ENCODE measurements at places on chromosomes 2 and 18.

- no peak for DNase-seq
Observed at GRCh38 chr2:19872302-19872701, 29.5 kb downstream of the TTC32 start.

DNA sequence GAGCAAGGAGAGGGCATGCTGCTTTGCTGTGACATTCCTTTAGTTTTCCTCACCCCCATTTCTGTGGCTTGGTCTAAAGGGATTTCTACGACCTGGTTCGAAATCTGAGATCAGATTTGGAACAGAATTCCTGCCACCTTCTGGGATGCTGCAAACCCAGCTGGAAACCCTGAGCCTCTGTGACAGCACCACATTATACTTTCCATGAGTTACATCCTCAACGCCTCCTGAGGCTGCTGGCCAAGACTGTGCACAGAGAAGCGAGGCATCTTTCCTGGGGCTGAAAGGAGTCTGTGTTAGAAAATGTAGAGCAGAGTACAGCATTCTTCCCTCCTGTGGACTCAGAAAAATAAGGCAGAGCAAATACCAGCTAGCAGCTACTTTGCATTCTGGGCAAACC is 138.1 kb upstream of the CHAC2 start:
- no peak for DNase-seq

DNA sequence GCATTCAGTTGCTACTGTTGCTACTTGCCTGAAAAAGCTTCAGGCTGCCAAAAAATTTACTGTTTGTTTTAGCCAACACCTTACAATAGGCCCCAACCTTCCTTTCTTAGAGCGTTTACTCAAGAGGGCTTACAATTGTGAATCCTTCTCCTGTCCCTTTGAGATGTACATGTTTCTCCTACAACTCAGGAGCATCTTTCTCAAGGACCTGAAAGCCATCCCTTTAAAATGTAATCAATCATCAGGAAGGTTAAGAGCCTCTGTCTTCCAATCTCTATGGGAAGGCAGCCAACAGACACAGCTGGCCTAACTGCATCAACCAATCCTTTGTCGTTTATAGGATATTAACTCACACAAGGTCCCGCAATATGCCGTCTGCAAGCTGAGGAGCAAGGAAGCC is 3.4 kb upstream of the IER3IP1 start:
- no peak for DNase-seq

DNA sequence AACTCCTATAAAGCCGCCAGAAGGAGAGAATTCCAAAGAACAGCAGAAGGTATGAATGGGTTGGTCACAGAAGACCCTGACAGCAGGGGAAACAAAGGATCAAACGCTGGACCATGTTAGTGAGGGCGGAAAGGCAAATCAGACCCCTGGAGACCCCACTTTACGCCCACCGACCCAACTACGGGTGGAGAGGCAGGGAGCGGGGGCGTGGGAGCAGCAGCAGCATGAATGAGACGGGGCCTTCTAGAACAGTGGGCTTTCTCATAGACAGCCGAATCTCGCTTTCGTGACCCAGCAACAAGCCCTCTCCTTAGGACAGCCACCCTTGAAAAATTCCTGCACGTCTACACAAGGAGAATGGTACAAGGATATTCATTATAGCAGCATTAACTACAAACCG is 191.0 kb downstream of the HDAC4 start:
- DNase-seq: no peak

DNA sequence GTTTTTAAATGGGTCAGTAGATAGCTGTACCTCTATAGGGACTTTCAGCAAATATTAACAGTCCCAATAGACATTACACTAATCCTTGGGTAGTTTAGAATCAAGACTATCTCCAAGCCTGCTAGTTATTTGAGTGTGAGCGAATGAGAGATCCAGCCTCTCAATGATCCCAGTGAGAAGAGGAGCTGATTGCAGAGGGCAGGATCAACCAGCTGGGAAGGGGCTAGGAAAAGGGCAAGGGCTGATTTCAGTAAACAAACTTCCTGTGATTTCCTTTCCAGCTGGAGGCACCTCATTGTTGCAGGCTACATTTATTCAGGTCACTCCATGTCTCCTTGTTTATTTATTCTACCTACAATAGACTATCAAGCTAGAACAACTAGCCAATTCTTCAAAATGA is 84.1 kb upstream of the CTNNA2 start:
- DNase-seq: no peak

DNA sequence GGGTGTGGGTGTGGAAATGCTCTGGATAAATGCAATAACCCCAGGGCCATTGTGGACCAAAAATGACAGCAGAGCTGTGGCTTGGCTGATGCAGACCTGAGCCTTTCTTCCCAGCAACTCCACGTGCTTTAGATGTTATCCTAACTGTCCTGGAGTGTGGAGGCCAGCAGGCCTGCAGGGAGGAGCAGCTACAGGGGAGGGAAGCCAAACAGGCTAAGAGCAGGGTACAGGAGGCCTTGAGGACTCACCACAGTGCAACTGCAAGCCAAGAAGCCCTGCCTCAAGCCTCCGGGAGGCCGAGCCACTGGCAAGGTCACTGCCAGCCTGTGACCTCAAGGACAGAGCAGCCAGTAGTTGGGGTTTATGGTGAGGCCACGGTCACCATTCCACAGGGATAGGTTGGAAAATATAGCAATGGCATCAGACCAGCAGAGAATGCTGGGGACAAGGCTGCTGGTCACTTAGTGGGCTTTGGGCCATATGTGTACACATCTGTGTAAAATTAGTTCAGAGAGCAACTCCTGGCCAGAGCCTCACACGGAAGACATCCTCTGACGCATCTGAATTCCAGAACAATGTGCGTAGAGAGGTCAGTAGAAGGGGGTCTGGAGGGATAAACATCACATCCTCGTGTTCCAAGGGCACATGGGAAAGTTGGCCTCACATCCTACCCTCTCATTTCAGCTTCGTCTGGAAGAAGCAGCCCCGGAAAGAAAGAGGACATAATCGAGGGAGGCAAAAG is 76.2 kb upstream of the UPP2 start:
- DNase-seq: no peak

Measured in thoracic aorta (tissue), 2 donors.